A549 (cell line): ENCODE measurements at places on chromosomes 16 and 17. TPM values are rescaled to one million over a fixed set of nuclear protein-coding genes. Genes with fewer than 3 reads are reported as not detected.

DNA sequence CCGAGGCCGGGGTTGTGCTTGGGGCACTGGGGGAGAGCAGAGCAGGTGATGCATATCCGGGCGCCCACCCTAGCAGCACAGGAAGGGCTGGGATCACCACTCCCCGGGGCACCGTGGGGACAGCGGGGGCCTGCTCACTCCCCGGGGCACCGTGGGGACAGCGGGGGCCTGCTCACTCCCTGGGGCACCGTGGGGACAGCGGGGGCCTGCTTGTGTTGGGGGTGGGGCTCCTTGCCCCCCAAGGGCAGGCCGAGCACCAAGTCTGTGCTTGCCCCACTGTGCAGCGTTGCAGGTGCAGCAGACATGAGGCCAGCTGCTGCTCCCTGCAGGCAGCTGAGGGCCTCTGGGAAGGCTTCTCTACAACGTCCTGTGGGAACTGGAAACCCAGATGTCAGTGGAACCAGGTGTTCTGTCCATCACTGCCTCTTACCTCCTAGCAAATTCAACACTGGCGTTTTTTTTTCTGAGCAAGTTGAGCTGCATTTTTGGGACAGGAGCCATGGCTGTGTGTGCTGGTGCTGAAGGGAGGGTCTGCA is 25.0 kb upstream of the ZNF750 start:
- no peak for DNase-seq

Gene XYLT1
- polyA plus RNA-seq: 0.84 to 0.88 TPM (median 0.88 TPM) in 3 replicates

DNA sequence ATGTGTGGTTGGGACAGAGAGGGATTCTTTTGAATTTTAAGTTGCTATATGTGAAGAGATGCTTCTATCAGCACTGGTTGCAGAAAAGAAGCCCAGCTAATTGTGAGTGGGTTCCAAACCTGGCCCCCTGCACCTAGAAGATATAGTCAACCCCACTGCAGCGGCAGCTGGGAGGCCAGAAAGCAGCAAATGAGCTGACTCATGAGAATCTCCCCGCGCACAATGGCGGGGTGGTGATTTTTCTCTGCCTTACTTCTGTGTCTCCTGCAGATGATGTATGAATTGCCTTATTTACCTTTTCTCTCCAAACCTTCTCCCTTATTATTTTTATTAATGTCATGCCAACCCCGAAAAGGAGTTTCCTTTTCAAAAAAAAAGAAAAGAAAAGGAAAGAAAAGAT is 89.7 kb downstream of the MAF start:
- DNase-seq: no peak

DNA sequence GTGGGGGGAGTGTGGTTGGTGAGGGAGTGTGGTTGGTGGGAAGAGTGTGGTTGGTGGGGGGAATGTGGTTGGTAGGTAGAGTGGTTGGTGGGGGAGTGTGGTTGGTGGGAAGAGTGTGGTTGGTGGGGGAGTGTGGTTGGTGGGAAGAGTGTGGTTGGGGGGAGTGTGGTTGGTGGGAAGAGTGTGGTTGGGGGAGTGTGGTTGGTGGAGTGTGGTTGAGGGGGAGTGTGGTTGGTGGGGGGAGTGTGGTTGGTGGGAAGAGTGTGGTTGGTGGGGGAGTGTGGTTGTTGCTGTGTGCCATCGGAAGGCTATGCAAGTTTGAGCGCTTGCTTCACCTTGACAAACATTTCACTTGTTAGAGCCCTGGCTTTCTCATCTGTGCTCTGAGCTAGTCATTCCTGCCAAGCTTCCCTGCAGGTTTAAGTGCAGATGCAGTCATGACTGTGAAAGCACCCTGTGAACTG is 20.1 kb downstream of the MINK1 start:
- no peak for DNase-seq

DNA sequence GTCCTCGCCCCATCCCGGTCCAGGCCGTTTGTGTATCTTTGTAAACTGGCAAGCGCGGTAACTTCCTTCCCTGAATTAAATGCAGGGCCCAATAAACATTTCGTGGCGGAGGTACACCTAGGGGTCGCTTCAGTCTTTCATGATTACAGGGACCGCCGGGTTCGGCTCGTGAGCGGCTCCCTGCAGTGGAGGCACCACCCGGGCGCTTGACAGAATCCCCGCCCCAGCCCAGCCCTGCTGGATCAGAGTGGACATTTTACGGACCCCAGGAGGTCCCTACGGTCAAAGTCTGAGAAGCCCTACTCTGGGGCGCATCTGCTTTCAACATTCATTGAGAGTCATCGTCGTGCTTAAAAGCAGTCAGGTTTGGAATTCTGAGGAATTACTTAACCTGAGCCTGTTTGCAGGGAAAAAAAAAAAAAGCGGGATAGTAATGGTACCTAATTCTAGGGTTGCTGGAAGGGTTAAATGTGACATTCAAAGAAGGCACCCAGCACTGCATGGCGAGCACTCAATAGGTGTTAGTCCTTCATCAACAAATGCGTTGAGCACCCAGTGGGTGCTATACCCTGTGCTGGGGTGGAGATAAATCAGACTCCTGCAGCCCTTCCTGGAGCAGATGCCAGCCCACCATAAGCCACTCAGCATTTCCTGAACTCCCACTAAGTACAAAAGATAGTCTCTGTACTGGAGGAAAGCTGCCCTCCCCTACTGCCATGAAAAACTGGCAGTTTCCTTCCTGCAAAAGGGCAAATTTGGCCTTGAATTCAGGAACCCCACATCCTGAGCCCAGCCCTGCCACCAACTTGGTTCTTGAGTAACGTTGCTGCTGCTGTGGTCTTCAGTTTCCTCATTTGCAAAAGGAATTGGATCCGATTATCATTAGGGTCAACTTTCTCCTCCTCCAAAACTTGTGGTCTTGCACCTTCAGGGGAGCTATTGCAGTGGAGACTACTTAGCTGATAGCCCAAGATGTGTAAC is 658 bp upstream of the DUSP3 start:
- DNase-seq: peak; percentile 66

Gene KRTAP4-3
- polyA plus RNA-seq: not detected in 3 replicates

Gene HIGD1B
- polyA plus RNA-seq: not detected in 3 replicates

GRCh38 chr16:23383881-23384280 is 69.1 kb downstream of the COG7 start:
- no peak for DNase-seq

Gene OTOP2
- polyA plus RNA-seq: 0.08 TPM in 1 of 3 replicates, not detected in the others

Gene OR4D1
- 0.03 TPM in 1 of 3 replicates, not detected in the others for polyA plus RNA-seq

Gene ACSM2A
- not detected in 3 replicates for polyA plus RNA-seq

GRCh38 chr16:17134586-17134985 is 336.2 kb downstream of the XYLT1 start:
- DNase-seq: no peak
